ENCODE measurements at places on chromosomes 12 and 14. TPM values are rescaled to one million over a fixed set of nuclear protein-coding genes. Genes with fewer than 3 reads are reported as not detected.

GRCh38 chr12:8742501-8742900 lies 44.7 kb downstream of the RIMKLB start:
- no peak for DNase-seq

DNA sequence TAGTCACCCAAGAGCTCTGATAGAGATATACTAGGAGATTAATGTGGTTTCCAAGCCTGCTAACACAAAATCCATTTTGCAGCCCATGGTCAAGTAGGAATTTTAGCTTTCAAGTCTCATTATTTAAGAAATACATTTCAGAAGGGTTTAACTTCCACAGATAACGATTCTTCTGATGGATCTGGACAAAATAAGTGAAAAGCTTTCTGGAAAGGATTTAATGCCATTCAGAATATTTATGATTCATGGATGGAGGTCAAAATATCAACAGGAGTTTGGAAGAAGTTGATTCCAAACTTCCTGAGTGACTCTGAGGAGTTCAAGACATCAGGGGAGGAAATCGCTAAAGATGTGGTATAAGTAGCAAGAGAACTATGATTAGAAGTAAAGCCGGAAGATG lies 214.6 kb downstream of the ATXN7L3B start:
- DNase-seq = no peak

DNA sequence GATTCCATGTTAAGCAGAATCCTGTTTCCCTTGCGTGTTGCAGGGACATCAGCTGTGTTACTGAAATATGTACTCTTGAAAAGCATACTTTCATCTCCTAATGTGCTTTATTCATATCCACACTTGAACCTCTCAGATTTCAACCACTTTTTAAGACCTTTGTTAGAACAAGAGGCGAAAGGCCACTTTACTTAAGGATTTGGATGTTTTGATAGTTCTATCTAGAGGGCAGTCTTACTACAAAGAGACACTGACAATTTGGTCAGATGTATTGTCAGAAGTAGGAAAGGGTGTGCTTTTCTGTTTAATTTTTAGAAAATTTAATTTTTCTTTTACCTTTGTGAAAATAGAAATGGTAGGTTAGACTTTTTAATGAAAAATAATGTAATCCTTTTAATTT lies 267.9 kb downstream of the TMTC2 start:
- no peak for DNase-seq

DNA sequence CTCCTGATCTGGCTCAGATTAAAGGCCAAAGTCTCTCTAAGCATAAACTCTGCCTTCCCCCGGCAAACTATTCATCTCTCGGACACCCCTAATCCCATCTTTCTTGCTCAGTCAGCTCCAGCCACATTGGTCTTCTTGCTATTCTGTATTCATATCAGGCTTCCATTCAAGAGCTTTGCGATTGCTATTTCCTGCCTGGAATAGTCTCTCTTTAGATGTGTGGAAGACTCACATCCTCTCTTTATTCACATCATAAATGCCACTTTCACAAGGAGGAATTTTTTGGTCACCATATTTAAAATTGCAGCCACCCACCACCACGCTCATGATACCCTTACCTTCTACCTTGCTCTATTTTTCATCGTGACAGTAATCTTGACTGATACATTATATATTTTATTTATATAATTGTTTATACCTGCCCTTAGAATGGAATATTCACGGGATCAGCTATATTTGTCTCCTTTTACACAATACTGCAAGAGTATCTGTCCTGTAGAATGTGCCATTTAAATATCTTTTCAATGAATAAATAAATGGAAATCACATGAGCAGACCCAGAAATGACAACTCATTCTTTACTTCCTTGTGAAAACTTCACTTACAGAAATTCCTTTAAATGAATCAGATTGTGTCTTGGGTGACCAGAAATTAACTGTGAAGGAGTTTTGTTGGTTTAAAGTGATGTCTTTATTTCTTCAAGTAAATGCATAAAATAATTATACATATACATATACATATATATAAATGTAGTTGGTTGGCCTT lies 780.6 kb upstream of the FLRT2 start:
- DNase-seq = no peak

TBX3 gene
- total RNA-seq = 2.5 TPM

GARIN6 gene
- not detected for total RNA-seq

SELPLG gene
- total RNA-seq = 2.9 TPM
